ENCODE measurements at places on chromosomes 11 and 22.

- DNase-seq, result no peak
Measured at GRCh38 chr22:45760682-45761081, 89.0 kb downstream of the ATXN10 start.

DNA sequence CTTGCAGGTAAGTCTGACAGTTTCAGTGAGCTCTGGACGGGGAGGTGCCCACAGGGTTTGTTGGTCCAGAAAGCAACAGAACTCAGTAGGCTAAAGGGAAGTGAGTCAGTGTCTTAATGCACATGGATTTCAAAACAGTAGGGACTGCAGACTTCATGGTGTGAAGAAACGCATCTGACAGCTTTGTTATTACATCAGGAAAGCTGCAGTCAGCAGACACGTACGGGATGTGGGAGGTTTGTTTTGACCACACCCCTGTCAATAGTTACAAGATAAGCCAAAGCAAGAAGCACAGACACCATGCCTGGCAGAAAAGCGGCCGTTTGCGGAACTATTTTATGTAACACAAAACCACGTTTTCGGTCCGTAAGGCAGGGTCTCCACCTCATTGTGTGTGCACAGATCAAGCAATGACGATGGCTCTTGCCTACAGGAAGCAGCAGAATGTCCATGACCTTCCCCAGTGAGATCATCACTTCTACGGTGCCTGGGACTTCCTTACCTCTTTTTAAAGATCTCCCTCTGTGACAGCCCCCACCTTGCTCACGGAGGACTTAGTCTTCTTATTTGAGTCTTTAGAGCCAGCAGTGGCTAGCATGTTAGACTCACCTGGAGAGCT lies 58.2 kb upstream of the FTH1 start:
- DNase-seq, result no peak

DNA sequence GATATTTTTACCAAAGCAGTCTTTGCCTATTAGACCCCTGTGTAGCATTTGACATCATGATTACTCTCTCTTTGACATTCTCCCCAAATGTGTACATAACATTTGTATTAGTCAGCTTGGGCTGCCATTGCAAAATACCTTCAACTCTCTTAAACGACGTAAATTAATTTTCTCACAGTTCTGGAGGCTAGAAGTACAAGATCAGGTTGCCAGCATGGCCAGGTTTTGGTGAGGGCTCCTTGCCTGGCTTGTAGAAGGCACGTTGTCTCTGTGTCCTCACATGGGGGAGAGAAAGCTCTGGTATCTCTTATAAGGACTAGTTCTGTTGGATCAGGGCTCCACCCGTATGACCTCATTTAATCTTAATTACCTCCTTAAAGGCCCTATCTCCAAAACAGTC lies 12.3 kb upstream of the DLAT start:
- no peak for DNase-seq

- no peak for DNase-seq
Measured at GRCh38 chr11:62201376-62201775, 7.1 kb upstream of the SCGB2A1 start.

DNA sequence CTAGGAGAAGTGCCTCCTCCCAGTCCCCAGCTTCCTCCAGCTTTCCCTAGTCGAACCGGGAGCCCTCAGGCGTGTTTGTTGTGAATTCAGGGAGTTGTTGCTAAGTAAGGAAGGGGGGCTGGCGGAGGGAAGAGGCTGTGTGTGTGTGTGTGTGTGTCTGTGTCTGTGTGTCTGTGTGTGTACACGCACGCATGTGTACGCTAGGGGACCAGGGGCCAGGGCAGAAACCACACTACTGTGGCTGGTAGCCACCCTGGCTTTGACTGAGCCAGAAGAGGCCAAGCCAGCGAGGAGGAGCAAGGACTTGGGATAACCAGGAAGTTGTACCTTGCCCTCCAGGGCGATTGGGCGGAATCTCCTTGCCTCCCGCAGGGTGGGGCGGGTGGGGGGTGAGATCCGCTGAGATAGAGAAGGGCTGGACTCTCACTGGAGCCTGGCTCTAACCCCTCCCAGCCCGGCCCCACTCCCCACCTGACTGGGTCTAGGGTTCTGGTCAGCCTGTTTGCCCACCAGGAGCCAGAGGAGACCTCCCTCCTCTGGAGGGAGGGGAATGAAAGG lies 7.5 kb downstream of the BCL9L start:
- DNase-seq, result no peak

DNA sequence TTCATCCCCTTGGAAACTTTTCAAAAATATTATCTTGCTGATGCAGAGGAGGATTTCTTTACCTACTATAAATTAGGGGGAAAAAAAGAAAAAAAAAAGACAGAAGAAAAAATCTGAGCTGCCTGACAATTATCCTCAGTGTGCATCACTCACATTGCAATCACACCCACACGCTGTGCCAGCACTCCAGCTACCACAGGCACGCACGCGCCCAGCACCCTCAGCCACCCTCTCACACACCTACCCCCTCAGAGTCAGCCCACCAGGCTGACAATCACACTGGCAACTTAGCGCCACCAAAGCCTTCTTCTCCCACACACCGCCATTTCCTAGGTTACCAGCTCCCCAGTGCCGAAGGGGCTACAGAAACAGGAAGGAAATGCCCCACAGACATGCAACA lies 236.1 kb downstream of the KCNA4 start:
- DNase-seq, result no peak

DNA sequence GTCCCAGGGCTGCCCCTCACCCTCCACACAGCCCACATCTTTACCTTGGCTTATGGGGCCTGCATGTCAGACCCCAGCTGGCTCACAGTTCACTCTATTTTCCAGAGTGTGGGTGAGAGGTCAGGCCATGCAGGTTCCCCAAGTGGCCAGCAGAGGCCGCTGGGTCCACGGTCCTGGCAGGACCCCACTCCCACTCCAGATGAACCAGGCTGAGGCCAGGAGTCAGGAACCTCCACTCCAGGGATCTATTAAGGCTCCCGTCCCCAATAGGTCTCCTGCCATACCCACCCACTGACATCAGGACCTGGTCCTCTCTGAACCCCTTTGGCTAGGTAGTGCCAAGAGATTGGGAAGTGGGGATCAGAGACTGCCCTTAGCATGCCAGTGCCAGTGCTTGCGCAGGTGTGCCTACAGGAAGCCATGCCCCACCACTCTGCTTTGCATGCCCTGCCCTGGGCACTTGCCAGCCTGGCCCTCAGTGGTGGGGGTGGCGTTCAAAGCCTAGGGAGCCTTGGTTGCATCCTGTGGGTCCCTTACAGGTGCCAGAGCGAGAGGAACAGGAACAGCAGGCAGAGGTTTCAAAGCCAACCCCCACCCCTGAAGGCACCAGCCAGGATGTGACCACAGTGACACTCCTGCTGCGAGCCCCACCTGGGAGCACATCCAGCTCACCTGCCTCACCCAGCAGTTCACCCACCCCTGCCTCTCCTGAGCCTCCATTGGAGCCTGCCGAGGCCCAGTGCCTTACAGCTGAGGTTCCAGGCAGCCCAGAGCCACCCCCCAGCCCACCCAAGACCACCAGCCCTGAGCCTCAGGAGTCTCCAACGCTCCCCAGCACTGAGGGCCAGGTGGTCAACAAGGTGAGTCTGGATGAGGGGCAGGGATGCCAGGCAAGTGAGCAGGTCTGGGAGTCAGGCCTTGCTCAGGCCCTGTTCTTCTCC lies 8.3 kb downstream of the SMTN start:
- no peak for DNase-seq

Data from SK-N-MC (cell line).